ENCODE measurements at places on chromosomes 6 and 20. TPM values are rescaled to one million over a fixed set of nuclear protein-coding genes. Genes with fewer than 3 reads are reported as not detected.

Gene MYL9
- 10.0 TPM for total RNA-seq

GRCh38 chr6:76771059-76771634 lies 692.1 kb downstream of the HTR1B start:
- DNase-seq, result no peak

DNA sequence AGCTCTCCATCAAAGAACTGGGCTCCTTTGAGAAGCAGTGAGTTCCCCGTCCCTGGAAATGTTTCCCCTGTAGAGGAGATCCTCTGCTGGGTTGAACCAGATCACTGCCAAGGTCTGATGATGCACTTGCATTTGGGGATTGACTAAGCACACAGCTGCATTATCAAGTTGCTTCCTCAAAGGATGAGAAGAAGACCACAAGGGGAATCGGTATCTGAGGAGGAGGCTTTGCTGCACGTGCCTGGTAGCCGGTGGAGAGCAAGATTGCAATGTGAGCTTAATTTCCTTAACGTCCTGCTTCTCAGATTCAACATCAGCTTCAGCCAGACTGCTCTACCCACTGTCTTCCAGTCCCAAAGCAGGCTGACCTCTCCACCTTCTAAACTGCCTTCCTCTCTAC lies 128.8 kb upstream of the STMND1 start:
- no peak for DNase-seq

Gene PHIP
- 10.3 TPM for total RNA-seq

Gene EFCAB8
- not detected for total RNA-seq

DNA sequence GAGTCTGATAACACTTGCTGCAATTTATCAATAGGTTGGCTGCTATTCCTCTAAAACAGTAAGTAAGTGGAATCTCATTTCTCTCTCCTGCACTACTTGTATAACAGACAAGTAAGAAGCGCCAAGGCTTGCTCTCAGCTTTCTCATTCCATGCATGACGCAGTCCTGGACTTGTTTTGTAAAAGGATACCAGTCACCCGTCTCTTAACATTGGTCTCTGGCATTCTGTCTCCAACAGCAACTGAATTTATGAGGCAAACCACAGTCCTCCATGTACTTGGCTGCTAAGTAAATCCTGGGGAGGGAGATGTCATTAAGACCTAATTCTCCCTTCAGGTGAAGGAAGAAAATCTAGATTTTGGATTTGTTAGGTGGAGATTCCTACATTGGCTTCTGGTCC lies 115.4 kb downstream of the OPN5 start:
- DNase-seq, result no peak

Gene PACSIN1
- total RNA-seq, result not detected

- peak; percentile 32 for DNase-seq
Observed at GRCh38 chr6:150153905-150154492, 11.2 kb downstream of the PPP1R14C start.

GRCh38 chr6:176766-177165 lies 115.5 kb upstream of the DUSP22 start:
- no peak for DNase-seq

DNA sequence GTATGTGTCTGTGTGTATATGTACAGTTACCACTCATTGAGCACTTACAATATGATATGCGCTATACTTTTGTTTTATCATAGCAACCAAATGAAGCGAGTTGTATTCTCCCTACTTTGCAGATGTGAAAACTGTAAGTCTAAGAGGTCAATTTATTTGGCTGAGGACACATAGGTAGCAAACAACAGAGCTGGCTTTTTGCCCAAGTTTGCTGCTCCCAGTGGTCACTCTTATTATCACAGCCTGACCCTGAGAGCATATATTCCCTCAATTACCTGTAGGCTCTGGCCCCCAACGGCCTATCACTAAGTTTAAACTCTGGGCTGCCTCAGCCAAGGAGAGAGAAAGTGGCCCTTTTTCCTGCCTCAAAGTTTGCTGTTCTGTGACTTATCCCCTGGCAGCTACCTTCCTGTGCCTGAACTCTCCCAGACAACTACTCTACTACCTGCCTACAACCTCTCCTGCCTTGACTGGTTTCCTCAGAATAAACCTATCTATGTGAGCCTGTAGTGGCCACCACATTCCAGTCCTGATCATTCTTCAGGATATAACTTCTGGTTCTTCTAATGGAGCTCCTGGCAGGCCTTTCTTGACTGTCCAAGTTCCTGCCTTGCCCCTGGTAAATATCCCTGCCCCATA lies 221.8 kb downstream of the FRK start:
- DNase-seq, result peak; percentile 44

GRCh38 chr6:127207591-127208120 lies 59.0 kb upstream of the RNF146 start:
- DNase-seq, result peak; percentile 69

DNA sequence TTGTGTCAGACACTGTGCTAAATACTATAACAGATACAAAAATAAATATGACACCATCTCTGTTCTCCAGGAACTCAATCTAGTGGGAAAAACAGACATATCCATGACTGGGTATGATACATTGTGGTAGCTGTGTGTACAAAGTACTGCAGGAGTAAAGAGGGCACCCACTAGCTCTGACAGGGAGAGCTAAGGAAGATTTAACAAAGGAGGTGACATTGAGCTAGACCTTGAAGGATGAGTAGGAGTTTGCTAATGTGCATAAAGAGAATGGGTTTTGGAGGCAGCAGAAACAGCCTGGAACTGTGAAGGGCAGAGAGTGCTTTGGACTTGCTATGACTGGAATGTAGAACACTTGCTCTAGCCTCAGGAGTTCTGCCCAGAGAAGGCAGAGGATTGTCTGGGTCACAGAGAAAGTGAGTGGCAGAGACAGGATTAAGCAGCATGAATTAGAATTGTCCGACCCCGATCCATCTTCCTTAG lies 14.4 kb downstream of the MMP24 start:
- no peak for DNase-seq

Data from HT1080 (cell line).